ENCODE measurements at places on chromosomes 7 and 10.

- DNase-seq = no peak
Measured at GRCh38 chr10:131261890-131262475, 49.5 kb downstream of the TCERG1L start.

DNA sequence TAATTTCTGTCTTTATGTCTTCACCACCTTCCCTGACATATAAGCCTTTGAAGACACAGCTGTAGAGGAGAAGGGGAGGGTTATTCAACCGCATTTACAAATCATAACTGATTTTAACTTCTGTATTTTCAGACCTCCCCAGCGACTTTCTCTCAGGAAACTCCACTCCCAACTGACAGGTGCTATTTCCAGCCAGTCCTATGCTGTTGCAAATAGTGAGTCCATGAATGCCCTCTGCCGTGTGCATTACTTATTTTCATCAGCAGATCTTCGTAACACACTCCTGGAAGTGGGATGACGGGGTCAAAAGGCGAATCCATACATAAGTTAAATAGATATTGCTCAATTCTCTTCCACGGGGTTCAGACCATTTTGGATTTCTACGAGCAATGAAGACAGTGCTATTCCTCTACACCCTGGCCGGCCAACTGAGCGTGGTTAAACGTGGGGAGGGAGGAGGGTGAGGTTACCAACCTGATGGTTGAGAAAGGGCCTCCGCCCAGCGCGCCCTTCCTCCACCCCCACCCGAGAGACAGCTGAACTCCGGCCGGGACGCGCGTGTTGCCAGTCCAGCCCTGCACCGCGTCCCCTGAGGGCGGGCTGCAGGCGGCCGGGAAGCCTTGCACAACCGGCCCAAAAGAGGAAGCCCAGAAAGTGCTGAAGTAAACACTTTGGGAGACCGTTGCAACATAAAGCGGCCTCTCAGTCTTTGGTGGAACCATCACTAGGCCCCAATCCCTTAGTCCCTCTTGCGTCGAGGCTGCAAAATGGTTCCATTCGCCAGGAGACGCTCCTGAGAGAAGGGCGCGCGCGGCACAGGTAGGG, at the start of gene APBB1IP:
Gene APBB1IP, plus strand, starts transcription at position 705 of the 825 bp plus-strand sequence. CDS start 53,986 bp downstream, outside the sequence.
- DNase-seq = no peak

GRCh38 chr7:139023076-139023475, 12.8 kb downstream of the ZC3HAV1L start:
- DNase-seq = peak; percentile 39

- DNase-seq = no peak
Measured at GRCh38 chr10:109790647-109791046, 132.7 kb downstream of the XPNPEP1 start.

- DNase-seq = no peak
Measured at GRCh38 chr7:45146531-45147379, 10.8 kb upstream of the RAMP3 start.

- DNase-seq = no peak
Measured at GRCh38 chr10:80493522-80494051, 39.5 kb downstream of the TSPAN14 start.

DNA sequence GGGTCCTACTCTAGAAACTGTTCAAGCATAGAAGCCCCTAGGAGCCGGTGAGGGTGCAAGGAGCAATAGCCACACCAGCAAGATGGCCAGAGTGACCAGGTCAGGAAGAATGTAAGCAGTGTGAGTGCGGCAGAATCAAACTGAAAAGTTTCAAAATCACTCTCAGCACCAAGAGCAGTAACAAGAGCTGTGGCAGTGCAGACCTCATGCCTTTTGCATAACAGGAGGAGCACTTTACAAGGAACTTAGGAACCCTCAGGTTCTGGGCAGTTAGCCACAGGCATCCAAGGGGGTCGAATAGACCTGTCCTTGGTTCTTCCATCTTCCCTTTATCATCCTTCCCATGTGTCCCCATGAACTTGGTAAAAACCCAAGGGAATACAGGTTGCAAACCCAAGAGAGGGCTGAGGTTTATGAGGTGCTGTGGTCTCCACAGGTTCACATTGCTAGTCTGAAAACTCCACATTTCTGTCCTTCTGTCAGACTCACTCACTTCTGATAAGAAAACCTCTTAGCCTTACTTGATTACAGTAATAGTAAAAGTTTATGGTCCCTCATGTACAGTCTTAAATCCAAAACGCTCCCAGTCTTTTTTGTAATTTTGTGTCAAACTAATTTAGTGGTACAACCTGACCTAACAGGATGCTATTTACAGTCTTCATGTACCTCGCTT, 78.4 kb downstream of the PON1 start:
- DNase-seq = no peak

- DNase-seq = no peak
Measured at GRCh38 chr10:11225935-11226334, 208.3 kb downstream of the CELF2 start.

- DNase-seq = peak; percentile 78
Measured at GRCh38 chr10:31353574-31353973, 34.6 kb downstream of the ZEB1 start.

- peak; percentile 37 for DNase-seq
Measured at GRCh38 chr7:148286150-148286549, 304.4 kb upstream of the C7orf33 start.

DNA sequence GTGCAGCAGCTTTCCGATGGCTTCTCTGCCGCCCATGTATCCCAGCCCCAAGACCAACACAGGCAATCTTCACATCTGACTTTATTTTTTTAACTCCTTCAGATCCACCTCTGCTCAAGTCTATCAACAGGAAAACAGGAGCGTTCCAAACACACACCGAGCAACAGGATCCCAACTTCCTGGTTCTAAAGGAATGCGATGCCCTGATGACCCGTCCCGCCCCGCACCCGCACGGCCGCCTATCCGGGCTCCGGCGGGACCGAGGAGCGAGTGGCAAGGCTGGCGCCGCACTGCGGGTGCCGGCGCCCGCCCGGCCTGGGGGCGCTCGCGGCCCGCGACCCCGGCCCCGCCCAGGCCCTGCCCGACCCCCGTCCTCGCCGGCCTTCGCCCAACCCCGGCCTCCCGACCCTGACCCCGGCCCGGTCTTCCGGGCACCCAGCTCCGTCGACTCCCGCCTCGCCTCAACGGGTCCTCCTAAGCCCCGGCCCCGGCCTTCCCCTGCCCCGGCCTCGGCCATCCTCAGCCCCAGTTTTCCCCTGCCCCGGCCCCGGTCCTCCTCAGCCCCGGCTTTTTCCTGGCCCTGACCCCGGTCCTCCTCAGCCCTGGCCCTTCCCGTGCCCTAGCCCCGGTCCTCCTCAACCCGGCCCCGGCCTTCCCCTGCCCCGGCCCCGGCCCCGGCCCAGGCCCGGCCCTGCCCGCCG, 730 bp downstream of the LARP4B start:
- peak; percentile 64 for DNase-seq

GRCh38 chr10:104208730-104209129, 23.4 kb downstream of the CFAP43 start:
- no peak for DNase-seq

DNA sequence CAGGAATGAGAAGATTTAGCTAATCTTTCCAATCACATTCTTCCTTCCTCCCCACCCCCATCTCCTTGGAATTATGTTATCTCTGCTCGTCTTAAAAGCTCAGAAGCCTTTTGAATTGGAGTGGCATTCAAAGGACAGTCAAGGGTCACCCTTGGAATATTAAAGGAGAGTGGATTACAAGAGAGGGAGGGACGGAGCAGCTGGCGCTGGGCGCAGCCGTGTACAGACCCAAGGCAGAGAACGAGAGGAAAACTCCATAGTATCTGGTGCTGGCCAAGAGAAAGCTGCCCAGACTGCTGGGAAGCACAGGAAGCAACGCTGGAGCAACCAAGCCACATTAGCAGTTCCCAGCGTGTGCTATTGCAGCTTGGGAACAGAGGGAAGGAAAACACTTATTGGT, 95.7 kb downstream of the POU6F2 start:
- no peak for DNase-seq

GRCh38 chr10:84938117-84938905, 609.9 kb downstream of the CCSER2 start:
- DNase-seq = no peak

- no peak for DNase-seq
Measured at GRCh38 chr10:24597426-24597825, 126.3 kb downstream of the ARHGAP21 start.

GRCh38 chr10:132129431-132129830, 57.3 kb upstream of the DPYSL4 start:
- DNase-seq = no peak

- no peak for DNase-seq
Measured at GRCh38 chr10:51063166-51063565, 11.1 kb upstream of the PRKG1 start.

DNA sequence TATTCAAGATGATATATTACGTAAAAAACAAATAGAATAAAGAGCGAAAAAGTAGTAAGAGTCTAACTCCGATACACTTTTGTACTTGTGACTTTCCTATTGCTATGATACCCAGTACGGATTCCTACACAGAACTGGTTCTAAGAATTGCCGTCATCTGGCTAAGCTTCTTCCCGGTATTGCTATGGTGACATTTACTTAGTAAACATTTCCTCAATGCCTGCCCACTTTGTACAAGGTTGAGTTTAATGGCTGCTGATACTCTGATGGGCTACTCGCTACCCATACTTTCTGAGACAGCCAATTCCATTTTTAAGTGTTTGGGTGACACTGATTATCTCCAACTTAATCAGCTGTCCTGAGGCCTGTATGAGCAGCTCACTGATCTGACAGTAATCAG, 55.6 kb downstream of the OSBPL3 start:
- no peak for DNase-seq

DNA sequence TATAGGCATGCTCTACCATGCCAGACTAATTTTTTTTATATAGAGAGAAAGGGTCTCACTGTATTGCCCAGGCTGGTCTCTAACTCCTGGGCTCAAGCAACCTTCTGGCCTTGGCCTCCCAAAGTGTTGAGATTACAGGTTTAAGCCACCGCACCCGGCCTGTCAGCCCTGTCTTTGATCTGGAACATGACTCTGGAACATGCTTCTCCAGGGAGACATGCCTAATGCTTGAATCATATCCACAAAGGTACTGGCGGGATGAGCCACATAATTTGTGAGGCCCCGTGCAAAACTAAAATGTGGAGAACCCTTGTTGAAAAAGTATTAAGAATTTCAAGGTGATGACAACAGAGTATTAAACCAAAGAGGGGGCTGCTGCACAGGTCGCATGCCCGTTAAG, 282.8 kb downstream of the ARHGAP12 start:
- no peak for DNase-seq

GRCh38 chr10:112759496-112759895, 190.6 kb upstream of the TCF7L2 start:
- no peak for DNase-seq

DNA sequence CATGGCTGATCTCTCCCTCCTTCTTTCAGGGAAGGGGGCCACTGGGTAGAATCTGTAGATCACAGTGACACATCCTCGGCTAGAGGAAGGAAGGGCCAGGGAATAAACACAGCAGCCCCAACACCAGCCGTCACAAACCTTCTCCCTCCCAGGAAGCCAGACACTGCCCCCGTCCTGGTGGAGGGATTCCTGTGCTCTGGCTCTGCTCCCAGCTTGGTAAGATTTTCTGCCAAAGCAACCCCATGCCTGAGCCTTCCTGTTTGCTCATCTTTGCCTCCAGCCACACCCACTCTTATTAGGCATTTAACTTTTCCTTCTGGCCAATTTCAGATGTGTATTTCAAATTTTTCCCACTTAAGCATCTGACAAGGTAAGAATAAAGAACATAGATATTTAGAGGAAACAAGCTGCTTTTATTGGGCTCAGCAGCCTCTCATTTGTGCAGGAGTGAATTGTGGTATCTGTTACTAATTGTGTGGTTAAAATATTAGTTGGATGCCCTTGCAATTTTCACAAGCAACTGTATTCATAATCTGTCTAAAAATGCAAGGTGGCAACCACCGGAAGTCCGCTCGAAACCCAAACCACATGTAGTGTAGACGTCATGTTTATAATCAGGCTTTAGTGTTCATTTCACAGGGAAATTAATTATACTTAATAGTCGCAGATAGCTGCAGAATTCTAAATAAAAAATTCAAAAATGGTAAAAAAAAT, 13.2 kb upstream of the NPS start:
- no peak for DNase-seq

Data from ACHN (cell line).